AG20443 (cell line): ENCODE measurements at places on chromosomes 11 and 22.
A peak's percentile ranks its signal among the peaks of the same experiment; 100 is the strongest.

- DNase-seq, result no peak
These were observed 265.7 kb downstream of the BRD1 start for GRCh38 chr22:49561976-49562375.

DNA sequence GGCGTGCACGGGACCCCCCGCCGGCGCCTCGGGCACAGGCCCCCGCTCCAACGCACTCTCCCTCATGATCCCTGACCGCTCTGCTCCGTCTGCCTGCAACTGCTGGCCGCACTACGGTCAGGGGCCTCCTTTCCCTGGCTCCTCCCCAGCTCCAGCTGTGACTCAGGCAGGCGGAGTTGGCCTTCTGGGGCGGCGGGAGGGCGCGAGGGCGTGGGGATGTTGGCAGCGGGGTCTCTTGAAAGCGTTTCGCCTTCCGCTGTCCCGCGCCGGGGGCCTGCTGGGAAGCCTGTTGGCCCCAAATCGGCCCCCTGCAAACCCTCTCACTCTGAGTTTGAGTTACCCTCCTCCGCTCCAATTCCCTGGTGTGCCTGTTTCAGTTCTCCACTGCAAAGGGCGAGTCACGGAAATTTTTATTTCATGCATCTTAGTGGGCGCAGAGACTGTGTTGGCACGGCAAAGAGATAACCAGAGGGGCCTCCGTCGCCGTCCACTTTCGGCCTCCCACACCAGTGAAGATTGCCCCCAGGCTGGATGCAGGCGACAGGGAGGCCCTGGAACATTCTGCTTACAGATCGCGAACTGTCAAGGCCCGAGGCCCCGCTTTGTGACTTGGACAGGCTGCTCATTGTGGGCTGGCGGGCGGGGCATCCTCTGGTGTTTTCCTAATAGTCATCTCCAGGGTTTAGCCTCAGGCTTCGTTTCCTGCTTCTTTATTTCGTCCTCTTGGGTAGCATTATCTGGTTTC lies at the start of gene CAVIN3:
Gene CAVIN3 (minus strand): TSS at position 91 of the 745 bp plus-strand sequence. CDS start 25 bp downstream, at position 66.
- DNase-seq, result peak; percentile 86

GRCh38 chr11:110076371-110076965 lies 16.7 kb upstream of the ZC3H12C start:
- no peak for DNase-seq

- DNase-seq, result no peak
These were observed 85.0 kb upstream of the PLET1 start for GRCh38 chr11:112345706-112346105.

DNA sequence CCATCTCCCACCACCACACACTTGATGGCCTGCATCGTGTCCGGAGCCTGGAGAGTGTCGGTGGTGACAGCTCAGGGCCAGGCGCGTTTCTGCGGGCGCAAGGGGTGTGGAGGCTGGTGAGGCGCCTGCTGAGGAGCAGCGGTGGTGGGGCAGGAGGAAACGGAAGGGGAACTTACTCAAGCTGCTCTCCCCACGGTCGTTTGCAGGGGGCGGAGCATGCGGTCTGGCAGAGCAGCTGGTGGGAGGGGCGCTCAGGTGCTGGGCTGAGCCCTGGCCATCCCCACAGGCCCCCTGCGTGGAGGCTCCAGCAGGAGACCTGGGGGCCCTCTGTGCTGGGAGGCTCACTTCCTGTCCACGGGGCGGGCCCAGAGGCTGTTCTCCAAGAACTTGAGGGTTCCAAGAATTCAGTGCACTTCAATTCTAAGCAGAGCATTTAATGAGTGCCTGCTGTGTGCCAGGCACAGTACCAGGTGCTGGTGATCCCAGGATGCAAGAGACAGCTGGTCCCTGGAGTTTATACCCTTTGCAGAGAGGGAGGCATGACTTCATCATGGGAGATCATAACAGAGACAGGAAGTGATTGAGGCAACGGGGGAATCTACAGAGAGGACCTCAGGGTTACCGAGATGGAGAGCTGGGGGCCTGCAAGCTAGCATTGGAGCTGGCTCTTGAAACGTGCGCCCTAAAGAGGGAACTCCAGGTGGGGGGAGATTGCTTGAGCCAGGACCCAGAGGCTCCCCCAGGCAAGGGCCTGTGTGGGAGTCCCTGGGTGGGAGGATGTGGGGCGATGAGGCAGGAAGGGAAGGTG lies at the start of gene RAC2:
Gene RAC2 (minus strand): TSS at position 156 of the 808 bp plus-strand sequence. CDS start 121 bp downstream, at position 35.
- DNase-seq, result peak; percentile 81

DNA sequence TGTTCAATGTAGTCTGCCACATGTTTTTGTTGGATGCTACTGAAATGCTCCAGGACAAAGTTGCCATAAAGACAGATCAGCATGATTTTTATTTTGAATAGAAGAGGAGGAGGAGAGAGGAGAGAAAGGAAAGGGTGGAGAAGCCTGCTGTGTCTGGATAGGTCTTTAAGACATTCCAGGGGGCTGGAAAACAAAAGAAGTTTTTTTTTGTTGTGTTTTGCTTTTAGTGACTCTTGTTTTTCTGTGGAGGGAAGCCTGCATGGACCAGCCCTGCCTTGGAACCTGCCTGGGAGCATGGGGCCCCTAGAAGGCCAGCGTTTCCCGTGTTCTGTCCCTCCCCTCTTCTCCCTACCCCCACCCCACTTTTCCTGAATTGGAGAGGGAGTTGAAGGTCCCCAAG lies 2.3 kb downstream of the TSPAN18 start:
- DNase-seq, result no peak

DNA sequence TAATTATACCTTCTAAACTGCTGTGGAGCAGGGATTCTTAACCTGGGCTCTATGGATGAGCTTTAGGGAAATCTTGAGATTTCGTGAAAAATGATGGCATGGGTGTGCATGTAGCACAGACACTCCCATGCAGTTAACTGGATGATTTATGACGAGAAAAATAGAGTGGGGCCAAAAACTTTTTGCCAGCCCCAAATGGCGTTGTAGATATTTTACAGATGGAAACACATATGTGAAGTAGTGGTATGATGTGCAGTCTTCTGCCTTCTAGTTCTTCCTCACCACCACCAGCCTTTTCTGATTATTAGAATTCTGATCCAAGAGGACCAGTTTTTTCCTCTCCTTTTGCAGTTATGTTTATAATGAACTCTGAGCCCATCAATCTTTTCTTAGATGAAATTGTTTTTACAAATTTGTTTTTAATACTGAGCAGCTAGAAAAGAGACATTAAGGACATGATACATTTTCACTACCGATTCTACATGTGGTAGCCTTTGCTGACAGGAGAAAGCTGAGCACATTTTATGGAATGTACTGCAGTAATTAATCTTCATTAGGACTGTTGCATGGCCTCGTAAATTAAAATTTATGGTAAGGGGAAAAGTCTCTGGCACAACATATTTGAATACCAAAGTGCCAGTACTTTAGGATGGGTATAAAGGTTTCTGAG lies 261.4 kb downstream of the DDX10 start:
- DNase-seq, result no peak

- peak; percentile 80 for DNase-seq
These were observed 143.7 kb downstream of the SNX19 start for GRCh38 chr11:130772266-130773227.

- no peak for DNase-seq
These were observed 56.1 kb downstream of the ST14 start for GRCh38 chr11:130215531-130216220.

DNA sequence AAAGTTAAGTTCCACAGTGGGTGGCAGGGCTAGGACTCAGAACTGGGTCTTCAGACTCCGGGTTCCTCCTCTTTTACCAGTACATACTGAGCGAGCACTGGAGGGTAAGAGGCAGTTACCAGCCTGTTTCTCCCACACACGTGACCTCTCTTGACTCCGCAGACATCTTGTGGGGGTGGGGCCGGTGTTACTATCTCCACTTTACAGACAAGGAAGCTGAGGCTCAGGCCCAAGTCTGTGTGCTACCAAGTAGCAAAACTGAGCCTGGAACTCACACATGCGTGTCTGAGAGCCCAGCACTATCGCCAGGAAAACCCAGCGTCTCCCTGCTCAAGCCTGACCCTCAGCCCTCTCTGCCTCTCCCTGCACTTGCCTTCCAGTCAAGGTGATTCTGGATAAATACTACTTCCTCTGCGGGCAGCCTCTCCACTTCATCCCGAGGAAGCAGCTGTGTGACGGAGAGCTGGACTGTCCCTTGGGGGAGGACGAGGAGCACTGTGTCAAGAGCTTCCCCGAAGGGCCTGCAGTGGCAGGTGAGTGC lies 16.0 kb upstream of the SMIM35 start:
- DNase-seq, result no peak

GRCh38 chr11:114036147-114036811 lies 23.2 kb upstream of the ZBTB16 start:
- peak; percentile 89 for DNase-seq

DNA sequence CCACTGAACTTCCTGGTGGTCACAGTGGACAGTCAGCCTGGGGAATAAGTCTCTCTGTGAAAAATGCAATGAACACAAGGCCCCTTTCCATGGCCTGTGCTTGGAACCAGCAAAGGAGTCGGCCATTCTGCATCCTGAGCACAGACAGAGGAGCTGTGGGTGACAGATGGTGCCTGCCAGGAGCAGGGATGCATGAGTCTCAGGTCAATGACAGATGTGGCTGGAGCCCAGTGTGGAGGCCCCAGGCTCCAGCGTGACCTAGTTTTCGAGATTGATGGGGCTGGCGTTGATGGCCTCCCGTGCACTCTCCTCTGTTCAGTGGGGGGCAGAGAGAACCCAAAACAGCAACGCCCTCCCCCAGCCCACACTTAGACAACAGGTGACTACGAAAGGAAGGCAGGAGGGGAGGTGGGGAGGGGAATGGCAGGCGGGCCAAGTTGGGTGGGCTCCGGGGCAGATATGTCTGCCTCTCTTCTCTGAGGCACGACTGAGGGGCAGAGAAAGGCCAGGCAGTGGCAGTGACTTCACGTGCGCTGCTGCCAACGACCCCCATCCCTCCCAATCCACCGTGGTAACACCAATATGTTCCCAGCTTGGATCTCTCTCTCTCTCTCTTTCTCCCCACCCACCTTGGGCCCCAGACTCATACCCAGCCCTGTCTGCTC lies 34.4 kb upstream of the CD5 start:
- no peak for DNase-seq

DNA sequence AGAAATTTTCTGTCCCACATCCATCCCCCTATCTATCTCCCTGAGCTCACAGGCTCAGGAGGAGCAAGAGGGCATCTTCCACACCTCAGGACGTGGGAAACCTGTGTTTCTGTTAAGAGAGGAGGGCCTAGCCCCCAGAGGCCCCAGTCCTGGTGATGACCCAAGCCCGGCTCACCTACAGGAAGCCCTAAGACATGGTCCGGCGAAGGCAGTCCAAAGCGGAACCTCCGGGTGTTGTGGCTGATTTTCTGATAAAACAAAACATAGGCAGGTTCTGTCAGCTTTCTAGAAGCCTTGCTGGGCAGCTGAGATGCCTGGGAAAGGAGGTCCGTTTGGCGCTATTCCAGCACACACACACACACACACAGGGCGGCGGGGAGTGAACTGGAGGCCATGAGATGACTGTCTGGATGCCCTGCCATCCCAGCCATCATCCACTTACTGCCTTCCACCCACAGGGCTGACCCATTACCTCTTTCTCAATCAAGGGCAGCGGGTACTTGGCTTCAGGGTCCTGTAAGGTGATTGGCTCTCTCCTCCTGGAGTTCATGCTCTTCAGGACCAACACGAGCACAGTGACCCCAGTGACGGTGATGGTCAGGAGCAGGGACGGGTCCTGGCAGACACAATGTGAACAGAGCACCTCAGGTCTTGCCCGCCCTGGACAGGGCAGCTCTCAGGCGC lies 882 bp downstream of the CYB5R2 start:
- DNase-seq, result no peak

DNA sequence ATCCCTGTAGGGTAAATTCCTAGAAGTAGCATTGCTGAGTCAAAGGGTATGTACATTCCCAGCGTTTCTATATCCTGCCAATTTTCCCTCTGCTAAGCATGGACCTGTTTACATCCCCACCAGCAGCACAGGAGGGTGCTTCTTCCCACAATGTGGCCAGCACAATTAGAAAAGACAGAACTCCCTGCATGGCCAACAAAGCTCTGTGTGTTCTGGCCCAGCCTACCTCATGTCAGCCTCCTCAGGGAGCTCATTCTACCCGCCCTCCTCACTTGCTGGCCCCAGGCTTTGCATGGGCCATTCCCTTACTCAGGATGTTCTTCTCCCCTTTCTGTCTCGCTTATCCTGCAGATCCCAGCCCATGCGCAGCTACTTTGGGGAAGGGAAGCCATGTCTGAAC lies 186.1 kb downstream of the DSCAML1 start:
- no peak for DNase-seq

GRCh38 chr11:22930816-22931594 lies 70.7 kb upstream of the CCDC179 start:
- DNase-seq, result no peak

DNA sequence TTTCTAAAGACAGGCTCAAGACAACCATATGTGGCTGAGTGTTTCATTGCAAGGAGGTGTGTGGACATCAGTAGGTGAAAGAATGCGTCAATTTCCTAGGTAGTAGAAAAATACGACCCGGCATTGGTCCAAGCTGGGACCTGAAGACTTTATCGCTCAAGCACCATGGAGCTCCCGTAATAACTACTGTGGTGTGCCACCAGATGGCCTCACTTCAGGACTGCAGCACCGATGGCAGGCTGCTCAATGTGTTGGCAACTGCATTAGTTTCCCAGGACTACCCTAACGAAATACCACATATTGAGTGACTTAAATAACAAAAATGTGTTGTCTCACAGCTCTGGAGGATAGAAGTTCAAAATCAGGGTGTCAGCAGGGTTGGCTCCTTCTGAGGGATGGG lies 72.4 kb upstream of the FAT3 start:
- no peak for DNase-seq

DNA sequence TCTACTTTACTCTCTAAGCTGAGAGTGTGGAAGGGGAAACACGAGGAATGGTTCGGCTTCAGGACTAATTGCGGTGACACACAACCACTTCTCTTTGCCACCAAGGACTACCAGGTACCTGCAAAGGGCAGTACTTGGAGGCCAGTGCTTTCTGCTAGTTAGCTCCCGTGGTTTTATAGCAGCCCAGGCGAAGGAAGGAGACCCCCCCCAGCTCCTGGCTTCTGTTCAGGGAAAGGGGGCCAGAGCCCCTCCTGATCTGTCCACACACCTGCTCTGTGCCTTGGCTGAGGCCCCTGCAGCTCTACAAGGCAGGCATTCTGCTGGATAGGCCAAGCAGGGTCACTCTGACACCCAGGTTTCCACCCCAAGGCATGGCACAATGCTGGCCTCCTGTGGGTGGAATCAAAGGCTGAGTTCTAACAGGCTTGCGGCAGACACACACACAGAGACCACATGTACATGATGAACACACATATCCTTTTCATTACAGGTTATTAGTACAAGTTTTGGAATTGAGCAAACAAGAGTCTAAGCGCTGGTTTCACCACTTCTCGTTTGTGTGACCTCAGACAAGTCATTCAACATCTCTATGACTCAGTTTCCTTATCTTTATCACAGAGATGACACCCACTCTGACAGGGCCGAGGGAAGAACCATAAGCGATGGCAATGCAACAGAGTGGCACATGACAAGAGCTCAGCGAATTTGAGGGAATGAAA lies 7.5 kb downstream of the SERPIND1 start:
- DNase-seq, result no peak

GRCh38 chr11:74730571-74731260 lies 510 bp downstream of the CHRDL2 start:
- no peak for DNase-seq

- DNase-seq, result peak; percentile 59
These were observed 141.1 kb downstream of the RCN1 start for GRCh38 chr11:32231909-32232493.
